AG04449 (cell line): ENCODE measurements at places on chromosomes 7 and 10.

DNA sequence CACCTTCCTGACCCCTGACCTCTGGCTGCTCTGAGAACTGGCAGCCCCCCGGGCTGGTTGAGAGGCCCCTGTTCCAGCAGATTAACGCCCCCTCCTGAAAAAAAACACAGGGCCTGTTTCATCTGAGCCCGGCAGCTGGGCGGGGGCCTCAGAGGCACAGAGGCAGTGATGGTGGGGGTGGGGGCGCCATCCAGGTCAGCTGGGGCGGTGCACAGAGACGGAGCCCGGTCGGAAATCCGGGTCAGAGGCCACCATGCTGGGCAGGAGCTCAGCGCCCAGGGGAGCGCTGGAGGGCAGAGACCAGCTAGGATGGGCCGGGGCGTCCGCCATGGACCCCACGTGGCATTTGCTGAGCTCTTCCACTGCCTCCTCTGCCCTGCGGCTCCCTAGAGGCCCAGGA is 68.0 kb downstream of the UNCX start:
- DNase-seq: no peak

DNA sequence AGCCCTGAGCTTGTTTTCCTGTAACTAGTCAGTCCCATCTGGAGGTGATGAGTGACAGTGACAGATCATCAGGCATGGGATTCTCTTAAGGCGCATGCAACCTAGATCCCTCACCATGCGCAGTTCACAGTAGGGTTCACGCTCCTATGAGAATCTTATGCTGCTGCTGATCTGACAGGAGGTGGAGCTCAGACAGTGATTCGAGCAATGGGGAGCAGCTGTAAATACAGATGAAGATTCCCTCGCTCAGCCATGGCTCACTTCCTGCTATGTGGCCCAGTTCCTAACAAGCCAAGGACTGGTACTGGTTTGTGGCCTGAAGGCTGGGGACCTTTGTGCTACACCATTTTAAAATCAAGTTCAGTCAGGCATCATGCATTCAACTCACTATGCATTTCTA is 221.7 kb downstream of the KIAA1217 start:
- no peak for DNase-seq

DNA sequence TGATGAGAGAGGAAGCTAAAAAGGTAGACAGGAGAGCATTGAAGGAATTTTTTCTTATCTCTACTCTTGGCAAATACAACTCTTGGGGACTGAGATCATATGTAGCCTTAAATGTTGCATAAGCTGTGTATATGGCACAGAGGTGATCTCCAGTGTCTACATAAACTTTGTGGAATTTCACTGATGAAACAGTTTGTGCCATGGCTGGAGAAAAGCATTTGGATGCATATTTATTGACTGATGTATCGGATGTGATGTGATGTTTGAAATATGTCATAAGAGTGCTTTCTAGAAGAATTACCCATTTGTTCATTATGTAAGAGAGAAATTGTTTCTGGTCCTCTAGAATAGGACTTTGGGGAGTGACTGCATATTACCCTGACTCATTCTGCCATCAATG is 244.9 kb upstream of the LRRTM3 start:
- DNase-seq: no peak

- DNase-seq: no peak
Measured at GRCh38 chr10:127908106-127908958, 1.4 kb downstream of the PTPRE start.

- no peak for DNase-seq
Measured at GRCh38 chr7:16646472-16647072, 591 bp downstream of the BZW2 start.

GRCh38 chr7:120735791-120736190 is 122.2 kb downstream of the TSPAN12 start:
- DNase-seq: no peak

DNA sequence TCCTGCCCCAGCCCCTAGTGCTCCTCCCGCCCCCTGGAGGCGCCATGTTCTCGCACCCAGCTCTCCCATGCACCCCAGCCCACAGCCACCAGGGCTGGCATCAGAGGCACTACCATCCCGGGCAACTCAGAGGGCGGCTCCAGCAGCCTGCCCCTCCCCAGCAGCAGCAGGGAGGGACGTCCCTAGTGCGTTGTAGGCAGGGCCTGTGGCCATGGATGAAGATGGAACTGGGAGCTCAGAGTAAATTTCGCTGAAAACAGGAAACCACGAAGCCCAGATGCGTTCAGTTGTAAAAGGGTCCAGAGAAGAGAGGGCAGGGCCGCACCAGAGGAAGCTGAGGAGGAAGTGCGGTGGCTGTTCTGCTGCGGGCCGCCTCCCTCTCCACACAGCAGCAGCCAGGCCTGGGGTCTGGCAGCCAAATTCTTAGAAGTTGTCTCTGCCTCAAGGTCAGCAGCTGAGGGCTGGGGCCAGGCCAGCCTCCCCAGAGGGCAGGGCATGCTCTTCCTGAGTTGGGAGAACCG is 24.6 kb downstream of the VSIR start:
- DNase-seq: no peak

DNA sequence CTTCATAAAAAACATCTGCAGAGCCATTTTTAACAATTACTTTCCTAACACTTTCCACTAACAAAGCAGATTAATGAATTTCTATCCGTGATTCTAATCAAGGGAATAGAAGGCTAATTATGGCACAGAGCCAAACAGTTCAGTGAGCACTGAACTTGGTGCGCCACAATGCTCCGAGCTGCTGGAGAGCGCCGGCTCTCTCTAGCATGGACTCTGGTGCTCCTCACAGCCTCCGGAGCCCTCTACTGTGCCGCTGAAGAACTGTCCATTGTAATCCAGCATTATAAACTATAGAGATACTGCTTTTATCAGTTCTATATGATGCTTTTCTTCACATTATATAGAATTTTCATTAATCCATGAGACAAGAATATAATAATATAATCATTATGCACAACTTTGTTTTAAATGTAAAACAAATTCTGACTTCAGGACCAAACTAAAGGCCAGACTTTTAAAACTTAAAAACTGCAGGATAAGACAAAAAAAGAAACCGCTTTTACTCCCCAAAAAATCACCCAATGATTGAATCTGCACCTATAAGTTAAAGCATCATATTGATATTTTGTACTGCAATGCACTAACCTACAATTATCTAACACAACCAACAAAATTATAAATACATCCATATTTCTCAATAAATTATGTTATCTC is 123.6 kb downstream of the RNF32 start:
- no peak for DNase-seq

DNA sequence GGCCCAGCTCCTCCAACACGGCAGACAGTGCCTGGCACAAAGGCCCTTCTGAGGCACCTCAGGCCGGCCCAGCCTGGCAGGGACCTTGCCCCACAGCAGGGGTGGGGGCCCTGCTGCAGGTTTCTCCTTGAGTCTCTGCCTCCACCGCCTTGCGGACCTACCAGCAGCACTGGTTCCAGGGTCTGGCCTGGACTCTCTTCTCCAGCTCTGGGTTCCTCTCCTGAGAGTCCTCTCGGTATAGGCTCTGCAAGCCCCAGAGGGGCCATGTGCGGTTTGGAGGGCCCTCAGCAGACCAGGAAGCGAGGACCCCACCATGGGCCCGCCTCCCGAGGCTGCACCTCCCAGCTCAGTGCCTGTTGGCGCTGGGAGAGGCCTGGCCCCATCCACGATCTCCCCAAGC is 38.1 kb upstream of the ADGRA1 start:
- DNase-seq: no peak

GRCh38 chr10:30371954-30372353 is 22.9 kb upstream of the MTPAP start:
- DNase-seq: no peak

DNA sequence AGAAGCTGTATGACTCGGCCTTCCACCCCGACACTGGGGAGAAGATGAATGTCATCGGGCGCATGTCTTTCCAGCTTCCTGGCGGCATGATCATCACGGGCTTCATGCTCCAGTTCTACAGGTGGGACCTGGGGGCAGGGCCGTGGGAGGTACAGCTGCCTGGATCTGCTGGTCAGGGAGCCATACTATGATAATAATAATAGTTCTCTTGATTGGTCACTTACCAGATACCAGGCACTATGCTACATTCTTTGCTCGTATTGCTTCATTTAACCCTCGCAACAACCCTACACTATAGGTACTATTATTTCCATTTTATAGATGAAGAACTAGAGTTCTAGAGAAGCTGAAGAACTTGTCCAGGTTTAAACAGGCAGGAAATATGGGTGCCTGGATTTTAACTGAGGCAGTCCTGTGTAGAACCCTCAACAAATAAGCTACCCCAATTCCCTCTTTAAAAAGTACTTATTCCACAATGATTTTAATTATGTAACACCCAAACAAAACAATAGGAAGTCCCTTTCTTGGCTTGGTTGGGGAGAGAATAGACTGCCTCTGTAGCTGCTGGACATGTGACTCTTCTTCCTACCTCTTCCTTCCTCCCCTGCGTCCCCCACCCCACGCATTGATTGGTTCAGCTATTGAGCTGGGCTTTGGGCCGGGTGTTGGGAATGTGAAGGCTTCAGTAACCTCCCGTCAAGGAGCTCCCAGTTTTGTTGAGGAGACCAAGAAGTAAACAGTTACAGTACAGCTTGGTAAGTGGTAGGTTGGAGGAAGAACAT is 12.8 kb downstream of the SFXN2 start:
- DNase-seq: no peak

DNA sequence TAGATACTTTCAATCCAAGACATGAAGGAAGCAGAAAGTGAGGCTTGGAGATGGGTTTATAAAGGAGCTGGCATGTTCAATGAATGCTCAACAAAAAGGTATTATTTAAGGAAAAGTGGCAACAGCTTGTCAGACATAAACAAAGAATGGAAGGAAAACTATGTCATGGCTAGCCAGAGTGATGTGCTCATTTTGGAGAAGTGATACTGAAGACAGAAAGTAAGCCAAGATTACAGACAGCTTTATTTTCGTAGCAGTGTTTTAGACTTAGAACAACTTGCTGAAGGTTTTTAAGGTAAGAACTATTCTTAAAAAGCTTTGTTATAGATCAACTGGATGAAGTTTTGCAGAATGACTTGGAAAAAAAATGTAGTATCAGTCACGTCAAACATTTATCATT is 160.5 kb upstream of the FERD3L start:
- DNase-seq: no peak

DNA sequence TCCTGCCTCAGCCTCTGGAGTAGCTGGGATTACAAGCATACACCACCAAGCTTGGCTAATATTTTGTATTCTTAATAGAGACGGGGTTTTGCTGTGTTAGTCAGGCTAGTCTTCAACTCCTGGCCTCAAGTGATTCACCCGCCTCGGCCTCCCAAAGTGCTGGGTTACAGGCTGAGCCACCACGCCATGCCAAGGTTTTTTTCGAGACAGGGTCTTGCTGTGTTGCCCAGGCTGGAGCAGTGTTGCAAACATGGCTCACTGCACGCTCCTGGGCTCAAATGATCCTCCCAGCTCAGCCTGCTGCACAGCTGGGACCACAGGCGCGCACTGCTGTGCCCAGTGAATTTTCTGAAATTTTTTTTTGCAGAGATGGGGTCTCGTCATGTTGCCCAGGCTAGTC is 3.3 kb upstream of the SEC31B start:
- DNase-seq: no peak

- no peak for DNase-seq
Measured at GRCh38 chr7:50640779-50641178, 75.6 kb upstream of the DDC start.

DNA sequence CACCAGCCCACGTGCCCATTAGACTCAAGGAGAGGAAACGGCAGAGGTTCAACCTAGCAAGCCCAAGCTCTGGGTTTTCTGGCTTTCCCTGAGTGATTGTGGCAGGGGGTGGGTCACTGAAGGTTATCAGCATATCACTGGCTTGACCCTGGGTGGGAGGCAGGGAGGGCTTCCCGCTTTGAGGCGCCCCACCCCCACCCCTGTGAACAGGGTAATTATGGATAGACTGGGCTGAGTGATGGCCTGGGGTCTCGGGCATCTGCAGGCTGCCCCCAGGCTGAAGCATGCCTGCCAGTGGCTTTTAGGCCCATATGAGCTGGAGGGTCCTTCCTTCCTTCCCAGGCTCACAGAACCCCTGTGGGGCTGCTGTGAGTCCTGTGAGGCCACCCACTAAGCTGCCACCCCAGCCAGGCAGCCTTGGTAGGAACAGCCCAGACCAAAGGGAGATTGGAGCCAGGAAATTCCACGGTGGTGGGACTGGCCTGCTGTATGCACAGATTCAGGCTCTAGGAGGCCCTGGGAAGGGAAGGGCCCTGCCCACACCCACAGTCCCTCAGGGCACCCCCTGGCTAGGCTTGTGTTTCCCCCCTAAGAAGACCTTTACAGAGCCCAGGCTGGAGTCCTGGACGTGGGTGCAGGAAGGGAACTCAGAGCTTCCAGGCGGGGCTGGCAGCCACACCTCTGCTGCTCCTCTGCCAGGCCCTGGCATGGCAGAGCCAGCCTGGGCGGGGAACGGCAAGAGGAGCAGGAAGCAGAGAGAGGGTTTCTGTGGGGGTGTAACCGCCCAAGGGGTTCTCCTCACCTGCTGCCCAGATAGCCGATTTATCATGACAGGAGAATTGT is 33.1 kb downstream of the GPRIN2 start:
- no peak for DNase-seq

DNA sequence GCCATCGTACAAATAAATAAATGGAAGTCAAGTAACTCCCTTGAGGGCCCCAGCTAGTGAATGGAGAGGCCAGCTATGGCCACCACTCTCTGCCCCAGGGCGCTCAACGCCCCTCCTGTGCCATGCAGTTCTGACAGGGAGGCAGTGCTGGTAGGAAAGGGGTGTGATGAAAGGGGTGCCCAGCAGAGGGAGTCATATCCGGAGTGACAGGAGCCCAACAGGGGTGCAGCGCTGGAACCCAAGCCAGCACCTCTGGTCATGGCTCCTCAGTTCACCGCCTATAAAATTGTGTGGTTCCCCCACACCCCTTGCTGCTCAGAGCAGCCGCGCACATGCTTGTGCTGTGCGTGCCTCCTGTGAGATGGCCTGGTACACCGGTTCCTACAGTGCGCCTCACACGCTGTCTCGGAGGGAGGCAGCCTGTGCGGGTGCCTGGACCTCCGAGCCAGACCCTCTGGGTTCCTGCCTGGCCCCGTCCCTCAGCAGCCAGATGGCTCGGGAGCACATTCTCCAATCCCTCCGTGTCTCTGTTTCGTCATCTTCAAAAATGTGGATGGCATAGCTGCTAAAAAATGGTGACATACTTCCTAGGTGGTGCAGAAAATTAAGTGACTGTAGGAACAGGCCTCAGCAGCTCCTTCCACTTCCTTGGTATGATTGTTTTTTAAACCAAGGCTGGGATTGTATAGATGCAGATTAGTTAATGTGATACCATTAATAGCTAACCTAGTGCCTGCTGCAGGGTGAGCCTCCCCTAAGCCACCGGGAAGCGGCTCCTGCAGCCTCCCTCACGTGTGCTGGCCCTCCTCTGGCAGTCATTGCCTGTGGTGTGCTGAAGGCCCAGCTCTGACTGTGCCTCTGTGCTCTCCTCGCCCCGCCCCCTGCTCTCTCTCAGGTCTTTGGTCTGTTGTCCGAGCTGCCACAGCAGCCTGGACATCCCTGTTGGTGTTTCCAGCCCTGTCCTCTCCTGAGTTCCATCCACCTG is 125.8 kb downstream of the EGFR start:
- DNase-seq: no peak

GRCh38 chr10:102721954-102722353 is 7.5 kb downstream of the SFXN2 start:
- DNase-seq: no peak

GRCh38 chr7:516606-517456 is 2.8 kb downstream of the PDGFA start:
- DNase-seq: no peak
